ENCODE measurements at places on chromosomes 2 and 18.
A peak's percentile ranks its signal among the peaks of the same experiment; 100 is the strongest.

DNA sequence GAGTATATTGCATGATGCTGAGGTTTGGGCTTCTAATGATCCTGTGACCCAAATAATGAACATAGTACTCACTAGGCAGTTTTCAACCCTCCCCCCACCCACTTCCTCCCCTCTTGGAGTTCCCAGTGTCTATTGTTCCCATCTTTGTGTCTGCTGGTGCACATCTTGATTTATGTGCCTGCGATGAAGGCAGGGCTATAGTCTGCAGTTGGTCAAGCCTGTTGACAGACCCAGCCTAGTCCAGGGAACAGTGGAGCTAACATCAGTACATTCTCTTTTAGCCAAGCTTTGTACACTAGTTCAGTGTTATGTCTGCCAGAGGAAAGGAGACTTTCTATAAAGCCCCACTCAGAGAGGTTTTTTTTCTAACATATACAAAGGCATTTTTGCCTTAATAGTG lies 287.6 kb downstream of the CPS1 start:
- no peak for DNase-seq

DNA sequence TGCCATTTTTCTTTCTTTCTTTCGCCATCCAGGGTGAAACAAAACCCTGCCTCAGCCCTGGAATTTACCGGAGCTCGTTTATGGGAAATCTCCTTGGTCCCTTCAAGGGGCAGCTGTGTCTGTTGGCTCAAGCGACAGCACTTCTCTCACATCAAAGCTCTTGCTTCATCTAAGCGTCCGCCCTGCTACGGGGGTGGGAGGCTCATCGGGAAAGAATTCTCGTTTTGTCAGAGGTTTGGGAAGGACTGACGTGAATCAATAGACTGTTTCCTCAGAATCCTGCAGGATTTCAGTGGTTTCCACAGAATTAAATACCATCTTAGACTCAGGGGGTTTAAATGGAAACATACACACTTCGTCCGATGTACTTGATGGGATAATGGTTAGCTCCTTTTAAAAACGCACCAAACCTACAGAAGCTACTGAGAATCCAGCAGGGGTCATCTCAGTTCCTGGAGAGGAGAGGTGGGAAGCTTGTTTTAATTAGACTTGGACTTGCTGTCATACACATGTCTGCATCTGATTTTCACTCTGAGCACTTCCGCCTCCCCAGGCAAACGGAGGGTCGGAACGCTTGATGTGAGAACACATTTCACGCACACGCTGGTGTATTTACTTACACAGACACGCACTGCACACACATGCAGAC lies 91.6 kb downstream of the ASB1 start:
- no peak for DNase-seq

- DNase-seq: peak; percentile 40
Measured at GRCh38 chr2:26469092-26469710, 8.7 kb downstream of the OTOF start.

DNA sequence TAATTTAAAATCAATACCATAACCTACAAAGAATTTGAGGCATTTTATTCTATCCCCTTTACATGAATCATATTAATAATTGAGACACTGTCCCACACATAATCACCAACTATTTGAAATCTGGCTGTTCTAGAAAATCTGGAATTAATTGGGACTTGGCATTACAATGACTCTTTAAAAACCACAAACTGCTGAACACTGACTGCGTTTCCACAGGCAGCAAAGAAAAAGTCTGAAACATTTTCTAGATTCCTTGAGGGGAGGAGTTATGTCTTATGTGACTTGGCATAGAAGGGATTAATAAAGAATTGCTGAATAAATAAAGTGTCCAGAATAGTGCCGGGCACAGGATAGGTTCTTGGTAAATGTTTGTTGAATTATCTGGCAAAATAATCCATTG lies 61.4 kb downstream of the GPR39 start:
- DNase-seq: no peak

DNA sequence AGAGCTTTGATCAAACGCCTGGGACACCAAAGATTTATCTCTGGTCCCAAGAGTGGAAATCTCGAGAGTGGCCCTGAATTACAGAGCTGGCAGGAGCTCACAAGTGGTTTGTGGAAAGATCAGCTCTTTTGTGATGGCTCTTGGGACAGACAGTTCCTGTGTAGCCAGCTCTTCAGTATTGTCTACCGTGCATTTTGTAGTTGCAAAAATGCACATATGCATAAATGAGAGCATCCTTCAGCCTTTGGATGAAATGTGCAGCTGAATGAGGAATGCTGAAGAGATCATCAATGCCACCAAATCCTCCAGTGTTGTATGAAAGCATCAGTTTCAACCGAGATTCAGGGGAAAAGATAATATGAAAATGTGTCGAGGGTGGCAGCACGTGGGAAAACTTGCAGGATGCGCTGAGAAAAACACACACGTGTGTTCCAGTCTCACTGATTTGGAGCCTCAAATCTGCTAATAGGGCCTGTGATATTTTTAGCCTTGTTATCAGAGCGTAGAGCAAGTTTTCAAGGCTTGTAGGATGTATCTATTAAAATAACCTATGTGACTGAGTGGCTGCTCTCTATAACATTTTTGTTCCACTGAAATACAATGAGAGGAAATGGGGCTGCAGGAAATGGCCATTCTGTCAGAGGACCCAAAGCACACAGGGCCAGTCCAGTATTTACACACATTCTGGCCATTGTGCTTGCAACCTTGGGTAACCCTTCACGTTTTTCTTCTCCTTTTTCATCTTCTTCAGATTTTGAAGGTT lies 138.7 kb downstream of the PRKCE start:
- no peak for DNase-seq

DNA sequence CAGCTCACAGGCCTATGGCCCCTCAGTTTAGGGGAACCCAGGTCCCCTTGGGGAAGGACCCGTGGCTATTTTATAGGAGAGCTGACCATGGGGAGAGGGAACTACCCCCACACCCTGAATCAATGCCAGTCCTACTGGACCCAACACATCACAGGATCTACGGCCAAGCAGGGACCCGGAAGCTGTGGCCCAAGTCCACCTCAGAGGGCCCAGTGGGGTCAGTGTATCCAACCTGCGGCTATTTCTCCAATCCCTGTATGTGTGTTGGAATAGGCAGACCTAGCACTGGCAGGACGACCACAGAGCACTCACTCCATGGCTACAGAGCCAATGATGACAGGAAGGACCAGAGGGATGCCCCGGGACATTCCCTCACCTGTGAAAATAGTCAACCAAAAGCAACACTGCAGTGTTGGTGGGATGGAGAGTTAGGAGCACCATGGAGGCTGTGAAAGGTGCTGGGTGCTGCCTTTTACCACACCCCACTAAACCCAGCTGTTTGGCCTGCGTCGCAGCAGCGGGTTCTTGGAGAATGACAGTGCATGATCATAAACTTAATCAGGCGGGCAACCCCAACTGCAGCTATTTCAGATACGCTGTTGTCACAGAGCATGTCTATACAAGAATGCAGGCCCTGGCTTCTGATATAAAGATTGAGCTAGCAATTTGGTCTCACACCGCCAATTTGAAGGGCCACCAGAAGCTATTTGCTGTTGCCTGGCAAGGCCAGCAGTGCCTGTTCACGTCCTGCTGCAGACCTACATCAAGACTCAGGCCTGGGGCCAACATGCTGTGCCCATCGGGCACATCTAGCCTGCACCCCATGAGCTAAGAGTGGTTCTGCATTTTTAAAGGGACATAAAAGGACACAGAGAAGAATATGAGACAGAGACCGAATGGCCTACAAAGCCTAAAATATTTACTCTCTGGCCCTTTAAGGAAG lies 110.4 kb downstream of the EIPR1 start:
- DNase-seq: no peak

- no peak for DNase-seq
Measured at GRCh38 chr2:76998152-76998551, 524.0 kb downstream of the LRRTM4 start.

GRCh38 chr2:102442967-102443828 lies 20.2 kb downstream of the IL18RAP start:
- DNase-seq: no peak

DNA sequence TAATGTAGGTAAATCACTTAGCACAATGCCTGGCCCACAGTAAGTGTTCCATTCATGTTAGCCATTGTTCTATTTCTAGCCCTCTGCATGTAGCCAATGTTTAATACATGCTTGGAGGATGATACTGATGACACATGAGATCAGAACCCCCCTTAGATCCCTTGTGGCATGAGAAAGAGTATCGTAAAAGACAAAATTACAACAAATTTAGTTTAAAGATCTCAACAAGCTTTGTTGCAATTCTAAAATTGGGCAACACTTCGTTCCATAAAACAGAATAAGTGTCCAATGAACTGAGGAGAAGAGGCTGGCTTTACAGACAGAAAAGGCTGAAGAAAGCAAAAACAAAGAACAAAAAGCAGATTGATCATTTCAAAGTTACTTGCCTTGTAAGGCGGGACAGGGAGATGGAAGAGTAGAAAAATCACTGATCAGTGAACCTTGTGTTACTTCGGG lies 148.7 kb upstream of the SLC1A4 start:
- DNase-seq: no peak

DNA sequence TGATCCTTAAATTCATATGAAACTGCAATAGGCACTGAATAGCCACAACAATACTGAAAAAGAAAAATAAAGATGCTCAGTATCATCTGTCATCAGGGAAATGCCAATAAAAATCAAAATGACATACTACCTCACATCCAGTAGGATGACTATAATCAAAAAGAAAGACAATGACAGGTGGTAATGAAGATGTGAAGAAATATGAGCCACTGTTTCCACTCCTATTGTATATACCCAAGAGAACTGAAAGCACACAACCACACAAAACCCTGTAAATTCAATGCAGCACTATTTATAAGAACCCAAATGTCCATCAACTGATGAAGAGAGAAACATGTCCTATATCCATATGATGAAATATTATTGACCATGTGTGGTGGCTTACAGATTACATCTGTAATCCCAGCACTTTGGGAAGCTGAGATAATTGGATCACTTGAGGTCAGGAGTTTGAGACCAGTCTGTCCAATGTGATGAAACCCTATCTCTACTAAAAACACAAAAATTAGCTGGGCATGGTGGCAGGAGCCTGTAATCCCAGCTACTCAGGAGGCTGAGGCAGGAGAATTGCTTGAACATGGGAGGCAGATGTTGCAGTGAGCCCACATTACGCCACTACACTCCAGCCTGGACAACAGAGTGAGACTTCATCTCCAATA lies 39.9 kb downstream of the MAP3K2 start:
- no peak for DNase-seq

DNA sequence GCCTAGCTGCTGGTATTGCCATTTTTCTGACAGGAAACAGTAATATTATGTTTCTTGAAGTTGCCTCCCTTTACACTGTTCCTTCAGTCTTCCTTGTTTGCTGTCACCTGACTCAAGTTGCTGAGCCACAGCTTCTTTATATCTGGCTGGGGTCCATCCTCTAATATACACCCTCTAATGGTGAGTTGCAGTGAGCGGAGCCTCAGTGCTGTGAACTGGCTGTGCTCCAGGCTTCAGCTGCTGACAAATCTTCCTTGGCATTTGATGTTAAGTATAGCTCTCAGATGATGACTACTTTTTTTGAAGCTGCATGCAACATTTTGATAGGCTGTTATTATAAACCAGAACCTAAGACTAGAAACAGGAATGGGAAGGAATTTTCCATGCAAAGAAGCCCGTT lies 366.7 kb downstream of the NUP35 start:
- DNase-seq: no peak

DNA sequence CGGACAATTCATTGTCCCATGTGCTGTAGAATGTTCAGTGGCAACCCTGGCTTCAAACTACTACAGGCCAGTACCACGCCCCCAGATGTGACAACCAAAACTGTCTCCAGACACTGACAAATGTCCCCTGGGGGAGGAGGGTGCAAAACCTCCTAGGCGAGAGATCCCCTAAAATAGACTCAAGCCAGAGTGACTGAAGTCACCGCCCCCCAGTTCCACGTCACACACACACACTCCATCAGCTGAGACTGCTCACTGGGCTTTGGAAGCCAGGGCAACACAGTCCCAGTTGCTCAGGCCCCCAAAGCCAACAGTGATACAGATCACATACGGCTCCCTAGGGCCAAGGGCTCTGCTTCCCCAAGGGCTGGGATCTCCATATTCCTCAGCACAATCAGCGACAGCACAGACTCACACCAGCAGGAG lies 19.1 kb downstream of the HDAC4 start:
- DNase-seq: no peak

- no peak for DNase-seq
Measured at GRCh38 chr2:127174136-127174535, 46.0 kb downstream of the CYP27C1 start.

DNA sequence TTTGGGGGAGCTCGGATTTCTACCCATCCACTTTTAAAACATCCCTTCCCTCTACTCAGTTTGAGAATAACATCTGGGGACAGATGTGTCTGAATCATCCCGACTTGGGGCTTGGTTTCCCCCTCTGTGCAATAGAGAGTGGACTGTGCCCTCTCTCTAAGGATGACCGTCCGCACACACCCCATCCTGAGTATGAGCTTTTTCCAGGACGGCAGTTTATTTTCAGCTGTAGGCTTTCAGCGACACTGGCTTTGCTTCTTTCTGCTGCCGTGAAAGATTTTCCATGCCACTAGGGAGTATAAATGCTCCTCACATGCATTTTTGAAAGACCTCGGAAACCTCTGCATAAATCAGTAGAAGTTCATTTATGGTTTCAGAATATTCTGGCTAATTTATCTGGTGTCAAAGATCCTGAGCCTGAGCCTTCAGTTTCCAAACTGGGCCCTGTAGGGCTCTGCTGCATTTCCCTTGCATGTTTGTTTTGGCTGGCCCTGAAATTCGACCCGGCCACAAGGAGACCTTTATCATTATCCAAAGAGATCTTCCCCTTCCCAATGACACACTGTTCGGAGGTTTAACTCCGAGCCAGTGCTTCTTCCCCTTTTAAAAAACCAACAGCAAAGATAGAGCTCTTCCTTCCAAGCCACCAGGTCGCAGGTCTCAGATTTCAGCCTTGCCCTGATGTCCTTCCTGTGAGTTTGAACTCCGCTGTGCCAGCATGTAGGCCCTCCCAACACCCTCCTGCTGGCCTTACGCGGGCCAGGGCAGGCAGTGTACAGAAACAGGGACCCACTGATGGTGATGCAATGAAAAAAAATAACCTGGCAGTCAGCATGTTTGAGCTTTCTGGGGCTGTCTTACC lies 53.3 kb downstream of the FECH start:
- DNase-seq: no peak

- no peak for DNase-seq
Measured at GRCh38 chr2:6421138-6421730, 444.5 kb downstream of the CMPK2 start.

DNA sequence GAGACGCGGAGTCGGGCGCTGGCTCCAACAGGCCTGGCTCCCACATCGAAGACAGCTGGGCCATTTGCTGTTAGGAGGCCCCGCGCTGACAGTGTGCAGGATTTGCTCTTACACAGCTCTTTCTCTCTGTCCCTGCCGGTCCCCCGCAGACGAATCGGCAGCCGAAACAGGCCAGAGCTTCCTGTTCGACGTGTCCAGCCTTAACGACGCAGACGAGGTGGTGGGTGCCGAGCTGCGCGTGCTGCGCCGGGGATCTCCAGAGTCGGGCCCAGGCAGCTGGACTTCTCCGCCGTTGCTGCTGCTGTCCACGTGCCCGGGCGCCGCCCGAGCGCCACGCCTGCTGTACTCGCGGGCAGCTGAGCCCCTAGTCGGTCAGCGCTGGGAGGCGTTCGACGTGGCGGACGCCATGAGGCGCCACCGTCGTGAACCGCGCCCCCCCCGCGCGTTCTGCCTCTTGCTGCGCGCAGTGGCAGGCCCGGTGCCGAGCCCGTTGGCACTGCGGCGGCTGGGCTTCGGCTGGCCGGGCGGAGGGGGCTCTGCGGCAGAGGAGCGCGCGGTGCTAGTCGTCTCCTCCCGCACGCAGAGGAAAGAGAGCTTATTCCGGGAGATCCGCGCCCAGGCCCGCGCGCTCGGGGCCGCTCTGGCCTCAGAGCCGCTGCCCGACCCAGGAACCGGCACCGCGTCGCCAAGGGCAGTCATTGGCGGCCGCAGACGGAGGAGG lies 3.5 kb downstream of the GDF7 start:
- DNase-seq: no peak

Data from activated CD4-positive, alpha-beta T cell treated with anti-CD3 and anti-CD28 coated beads, Interleukin-2, amount 50 U/mL, for 24 hours (primary cell).